ENCODE measurements at places on chromosomes 7 and 10.

GRCh38 chr7:29217113-29217512 is 22.5 kb downstream of the CHN2 start:
- no peak for DNase-seq

- DNase-seq = no peak
These were observed 105.4 kb downstream of the ITIH5 start for GRCh38 chr10:7561216-7561893.

GRCh38 chr7:131235489-131236317 is 92.0 kb upstream of the MKLN1 start:
- DNase-seq = peak; percentile 68

- no peak for DNase-seq
These were observed 32.9 kb upstream of the BHLHA15 start for GRCh38 chr7:98178321-98178720.

GRCh38 chr7:6619961-6620360 is 4.6 kb downstream of the ZNF853 start:
- DNase-seq = no peak

DNA sequence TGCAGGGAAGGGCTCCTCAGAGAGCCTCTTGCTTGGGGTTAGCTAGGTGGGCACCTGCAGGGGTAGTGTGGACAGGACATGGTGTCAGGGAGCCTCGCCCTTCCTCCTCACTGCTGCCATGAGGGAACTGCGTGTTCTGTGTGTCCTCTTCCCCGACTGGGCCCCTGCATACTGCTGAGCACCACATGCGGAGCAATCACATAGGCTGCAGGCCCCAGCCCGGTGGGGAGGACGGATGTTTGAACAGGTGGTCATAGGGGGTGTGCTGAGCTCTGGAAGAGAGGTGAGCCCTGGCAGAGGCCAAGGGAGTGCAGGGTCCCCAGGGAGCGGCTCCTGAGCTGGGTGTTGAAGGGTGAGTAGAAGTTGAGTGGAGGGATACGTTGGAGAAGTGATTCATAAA is 48.3 kb upstream of the ZMIZ2 start:
- no peak for DNase-seq

DNA sequence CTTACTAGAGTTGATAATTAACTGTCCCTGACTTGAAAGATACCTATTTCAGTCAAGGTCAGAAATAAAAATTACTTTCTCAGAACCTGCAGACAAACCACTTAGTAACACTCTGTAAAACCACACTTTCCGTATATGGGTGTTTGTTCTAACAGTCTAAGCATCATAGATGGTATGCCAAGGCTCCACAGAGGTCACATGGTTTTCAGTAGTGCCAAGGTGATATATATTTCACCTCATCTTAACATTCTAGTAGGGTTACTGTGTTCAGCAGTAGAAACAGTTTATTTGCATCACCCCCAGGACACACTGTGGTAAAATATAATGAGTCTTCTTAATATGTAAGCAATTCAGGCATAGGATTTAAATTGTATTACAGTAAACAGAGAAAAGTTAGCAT is 61.5 kb downstream of the KCND2 start:
- DNase-seq = no peak

GRCh38 chr7:144069953-144070352 is 342 bp downstream of the OR2A25 start:
- DNase-seq = no peak

- DNase-seq = no peak
These were observed 31.4 kb downstream of the C10orf90 start for GRCh38 chr10:126639084-126639483.
